ENCODE measurements at places on chromosomes 11 and 22.
A peak's percentile ranks its signal among the peaks of the same experiment; 100 is the strongest.

DNA sequence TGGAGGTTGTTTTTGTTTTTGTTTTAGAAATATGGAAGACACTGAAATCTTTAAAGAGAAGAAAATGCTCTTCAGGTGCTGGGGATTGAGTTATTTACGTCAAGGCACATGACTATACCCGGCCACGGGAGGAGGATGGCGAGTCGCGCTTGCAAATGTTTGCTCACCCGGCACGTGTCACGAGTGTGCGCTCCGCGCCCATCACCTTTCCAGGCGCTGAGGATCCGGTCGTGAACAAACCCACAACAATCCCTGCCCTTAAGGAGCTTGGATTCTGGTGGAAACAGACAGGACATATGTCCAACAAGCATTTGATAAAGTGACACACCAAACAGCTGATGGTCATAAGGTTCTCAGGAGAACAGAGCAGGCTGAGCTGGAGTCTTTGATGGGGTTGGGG lies 715.5 kb downstream of the BRD1 start:
- DNase-seq: no peak

DNA sequence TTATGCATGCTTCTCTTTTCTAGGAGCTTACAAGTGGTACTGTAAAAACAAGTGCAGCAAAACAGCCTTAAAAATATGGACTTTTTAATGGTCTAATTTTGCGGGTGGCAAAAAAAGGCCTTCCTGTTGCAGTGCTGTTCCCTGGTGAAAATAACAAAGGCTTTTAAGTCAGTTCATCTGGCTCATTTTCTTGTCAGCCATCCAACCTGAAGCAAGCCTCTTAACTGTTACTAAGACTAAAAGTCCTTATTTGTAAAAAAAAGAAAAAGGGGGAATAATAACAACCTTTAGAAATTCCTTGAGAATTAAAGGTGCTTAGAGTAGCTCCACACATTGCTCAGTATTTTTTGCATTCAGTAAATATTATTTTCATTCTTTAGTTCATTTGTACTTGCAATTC lies 200.5 kb upstream of the CHORDC1 start:
- DNase-seq: no peak

DNA sequence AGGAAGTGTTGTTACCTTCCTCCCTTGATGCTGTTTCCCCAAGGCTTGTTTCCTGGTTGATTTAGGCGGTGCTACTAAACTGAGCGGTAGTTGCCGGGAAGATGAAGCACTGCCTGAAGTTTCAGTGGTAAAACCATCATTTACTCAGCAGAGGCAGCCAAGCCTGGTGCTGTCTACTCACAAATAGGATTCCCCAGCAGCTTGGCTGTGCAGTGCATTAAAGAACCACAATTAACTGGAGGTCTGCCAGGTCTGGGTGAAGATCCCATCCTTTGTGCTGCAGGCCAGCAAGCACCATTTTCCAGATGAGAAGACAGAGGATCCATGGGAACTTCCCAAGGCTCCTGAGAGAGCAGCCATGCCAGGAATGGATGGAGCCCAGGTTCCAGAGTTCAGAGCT lies 231.9 kb upstream of the E2F8 start:
- DNase-seq: no peak

DNA sequence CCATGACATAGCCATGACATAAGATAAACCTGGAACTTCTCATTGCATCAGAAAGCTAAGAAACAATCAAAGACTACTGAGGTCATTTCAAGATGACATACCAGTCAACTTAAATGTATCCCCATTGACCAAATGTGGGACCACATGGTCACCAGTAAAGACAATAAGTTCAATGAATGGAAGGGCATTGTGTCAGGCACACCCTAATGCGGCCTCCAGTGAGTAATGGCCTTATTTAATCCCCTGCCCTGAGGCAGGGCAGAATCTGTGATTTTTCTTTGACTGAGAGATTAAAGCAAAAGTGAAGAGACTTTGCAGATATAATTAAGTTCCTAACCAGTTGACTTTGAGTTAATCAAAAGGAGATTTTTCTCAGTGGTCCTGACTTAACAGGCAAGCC lies 17.3 kb upstream of the SYT8 start:
- no peak for DNase-seq

GRCh38 chr11:5553343-5553742 lies 5.0 kb upstream of the OR52H1 start:
- no peak for DNase-seq

DNA sequence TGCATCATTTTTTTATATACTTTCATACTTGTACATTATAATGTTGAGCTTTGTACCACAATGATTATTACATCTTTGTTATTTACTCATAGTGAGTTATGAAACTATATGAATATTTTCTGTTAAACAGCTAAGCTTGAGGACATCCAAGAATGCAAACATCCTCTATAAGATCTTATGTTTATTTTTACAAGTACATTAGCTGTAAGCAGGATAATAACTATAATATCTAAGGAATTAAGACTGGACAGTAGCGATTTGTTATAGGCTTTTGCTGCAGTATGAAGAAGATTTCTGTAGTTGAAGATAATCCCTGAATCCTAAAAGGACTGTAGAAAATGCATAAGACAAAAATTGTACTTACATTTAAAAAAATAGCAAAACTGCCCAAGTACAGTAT lies 176.0 kb downstream of the METTL15 start:
- no peak for DNase-seq

- no peak for DNase-seq
Observed at GRCh38 chr11:46383974-46384701, 2.7 kb downstream of the MDK start.

GRCh38 chr11:67613960-67614715 lies 7.4 kb downstream of the NDUFV1 start:
- peak; percentile 85 for DNase-seq

DNA sequence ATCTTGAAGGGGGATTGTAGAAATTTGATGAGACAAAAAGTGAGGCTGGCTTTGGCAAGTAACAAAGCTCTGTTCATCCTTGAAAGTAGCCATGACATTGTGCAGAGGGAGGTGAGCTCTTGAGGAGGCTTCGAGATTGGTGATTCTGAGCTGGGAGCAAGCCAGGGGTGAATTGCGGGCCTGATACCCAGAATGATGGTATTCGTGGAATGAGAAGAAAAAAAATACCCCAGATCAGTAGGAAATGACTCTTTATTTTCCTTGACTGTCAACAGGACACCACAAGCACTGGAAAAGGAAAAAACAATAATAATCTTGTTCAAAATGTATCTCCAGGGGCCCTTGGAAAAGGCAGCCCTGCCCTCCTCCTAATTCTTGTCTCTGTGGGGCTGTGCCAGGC lies 62.7 kb downstream of the TSPAN18 start:
- no peak for DNase-seq

GRCh38 chr11:110599207-110599606 lies 113.0 kb downstream of the ARHGAP20 start:
- DNase-seq: no peak

- DNase-seq: no peak
Observed at GRCh38 chr22:19840955-19841640, 13.6 kb downstream of the GNB1L start.

GRCh38 chr22:23796461-23796860 lies 9.7 kb downstream of the SMARCB1 start:
- no peak for DNase-seq

GRCh38 chr11:132943706-132944568 lies 588.4 kb downstream of the OPCML start:
- DNase-seq: no peak

- no peak for DNase-seq
Observed at GRCh38 chr11:1307163-1307870, 2.1 kb downstream of the TOLLIP start.

DNA sequence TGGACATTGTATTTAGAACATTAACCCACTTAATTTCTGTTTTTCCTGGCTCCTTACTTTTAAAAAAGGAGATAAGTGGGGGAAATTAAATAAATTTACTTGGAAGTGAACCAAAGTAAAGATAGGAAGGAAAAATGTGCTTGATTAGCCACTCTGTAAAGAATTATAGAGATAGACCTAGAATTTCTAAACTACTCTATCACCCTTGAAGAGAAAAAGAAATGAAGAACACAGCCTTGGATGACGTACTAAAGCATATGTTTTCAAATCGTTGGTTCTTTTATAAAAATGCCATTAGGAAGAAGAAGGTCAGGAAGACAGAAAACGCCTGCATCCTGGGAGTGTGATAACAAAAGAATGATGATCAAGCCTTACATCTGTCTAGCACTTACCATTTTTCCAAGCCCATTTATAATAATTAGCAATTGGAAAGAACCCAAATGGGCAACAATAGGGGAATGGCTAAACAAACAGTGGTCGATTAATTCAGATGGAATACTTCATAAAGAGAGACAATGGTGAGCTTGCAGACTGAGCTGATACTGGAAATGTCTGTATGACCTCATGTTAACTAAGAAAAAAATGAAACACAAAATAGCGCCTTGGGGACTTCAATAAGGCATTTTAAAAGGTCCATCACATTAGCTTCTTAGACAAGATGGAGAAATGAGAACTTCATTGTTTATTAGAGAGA lies 81.0 kb upstream of the LRRC55 start:
- no peak for DNase-seq

DNA sequence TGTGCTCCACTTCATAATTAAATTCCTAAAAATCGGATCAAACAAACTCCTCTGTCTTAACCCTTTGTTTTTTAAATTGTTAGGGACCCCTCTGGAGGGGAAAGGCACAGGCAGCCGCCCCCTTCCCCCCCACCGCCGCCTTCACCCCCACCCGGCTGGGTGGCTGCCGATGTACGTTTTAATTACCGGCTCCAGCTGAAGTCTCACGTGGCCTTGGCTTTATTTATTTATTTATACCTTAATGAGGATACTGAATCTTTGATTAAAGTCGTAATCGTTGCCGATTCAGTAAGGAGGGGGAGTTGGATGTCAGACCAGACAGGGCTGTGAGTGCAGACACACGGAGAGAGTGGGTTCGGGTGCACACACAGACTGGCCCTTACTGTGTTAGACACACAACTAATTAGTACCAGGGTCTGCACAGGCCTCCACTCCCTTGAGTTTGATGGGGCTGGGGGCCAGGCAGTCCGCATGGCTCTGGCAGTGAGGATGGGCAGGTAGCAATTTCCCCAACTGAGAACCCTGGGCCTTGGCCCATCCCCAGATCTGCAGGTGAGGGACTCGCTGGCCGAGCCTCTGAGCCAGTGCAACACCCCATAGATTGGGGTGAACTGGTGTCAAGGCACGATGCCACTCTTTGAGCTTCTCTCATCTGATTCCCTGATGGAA lies 51.3 kb upstream of the NNMT start:
- no peak for DNase-seq

- no peak for DNase-seq
Observed at GRCh38 chr11:45000918-45001317, 50.2 kb upstream of the TP53I11 start.

DNA sequence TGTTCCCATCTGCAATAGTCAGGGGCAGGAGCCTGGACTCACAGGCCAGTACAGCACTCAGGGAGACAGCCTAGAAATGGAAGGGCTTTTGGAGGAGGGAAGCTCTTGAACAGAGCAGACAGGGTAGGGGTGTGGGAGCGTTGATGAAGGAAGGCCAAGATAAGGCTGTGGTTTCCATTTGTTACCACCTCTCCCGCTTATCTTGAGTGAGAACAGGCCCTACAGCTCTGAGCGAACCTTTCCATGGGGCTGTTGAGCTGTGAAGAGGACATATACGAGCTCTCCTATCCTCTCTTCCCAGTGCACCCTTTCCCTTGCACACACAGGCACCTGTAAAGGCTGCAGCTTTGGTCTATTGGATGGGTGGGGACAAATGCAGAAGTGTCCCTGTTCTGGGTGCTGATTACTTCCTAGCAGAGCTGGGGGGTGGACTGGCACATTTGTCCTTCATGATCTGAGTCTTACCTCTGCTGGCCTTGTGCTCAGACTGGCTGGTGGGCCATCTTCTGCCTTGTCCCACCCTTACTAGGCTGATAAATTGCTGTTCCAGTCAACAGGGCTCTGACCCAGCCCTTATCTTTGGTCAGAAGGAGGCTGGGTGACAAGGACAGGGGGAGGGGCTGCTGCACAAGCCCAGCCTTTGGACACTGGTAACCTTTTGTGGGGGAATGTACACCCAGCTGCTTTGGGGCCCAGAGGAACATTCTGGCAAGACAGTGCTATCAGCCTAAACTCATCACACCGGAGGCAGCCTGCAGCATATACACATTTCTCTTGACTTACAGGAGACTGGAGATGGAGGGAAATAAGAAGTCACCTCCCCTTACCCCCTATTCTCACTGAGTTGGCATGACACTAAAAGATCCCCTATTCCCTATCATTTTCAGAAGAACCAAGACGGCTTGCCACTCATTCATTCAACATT lies 80.1 kb upstream of the NNMT start:
- no peak for DNase-seq

DNA sequence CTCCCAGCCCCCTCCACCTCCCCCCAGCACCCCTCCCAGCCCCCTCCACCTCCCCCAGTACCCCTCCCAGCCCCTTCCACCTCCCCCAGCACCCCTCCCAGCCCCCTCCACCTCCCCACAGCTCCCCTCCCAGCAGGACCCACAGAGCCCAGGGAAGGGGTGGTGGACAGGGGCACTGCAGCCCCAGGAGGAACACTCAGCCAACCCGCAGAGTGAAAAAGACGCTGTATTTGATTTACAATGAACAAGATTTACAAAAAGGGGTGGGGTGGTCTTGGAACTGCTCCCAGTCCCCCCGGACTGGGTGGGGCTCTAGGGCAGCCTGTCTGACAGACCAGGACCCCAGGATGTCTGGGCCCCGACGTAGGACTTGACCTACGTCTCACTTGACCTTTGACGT lies 4.6 kb upstream of the MAPK11 start:
- no peak for DNase-seq

GRCh38 chr11:72225411-72225951 lies 914 bp downstream of the INPPL1 start:
- peak; percentile 39 for DNase-seq

GRCh38 chr22:28411125-28411524 lies 268.5 kb downstream of the TTC28 start:
- no peak for DNase-seq

GRCh38 chr11:20501252-20501651 lies 98.2 kb upstream of the SLC6A5 start:
- no peak for DNase-seq

DNA sequence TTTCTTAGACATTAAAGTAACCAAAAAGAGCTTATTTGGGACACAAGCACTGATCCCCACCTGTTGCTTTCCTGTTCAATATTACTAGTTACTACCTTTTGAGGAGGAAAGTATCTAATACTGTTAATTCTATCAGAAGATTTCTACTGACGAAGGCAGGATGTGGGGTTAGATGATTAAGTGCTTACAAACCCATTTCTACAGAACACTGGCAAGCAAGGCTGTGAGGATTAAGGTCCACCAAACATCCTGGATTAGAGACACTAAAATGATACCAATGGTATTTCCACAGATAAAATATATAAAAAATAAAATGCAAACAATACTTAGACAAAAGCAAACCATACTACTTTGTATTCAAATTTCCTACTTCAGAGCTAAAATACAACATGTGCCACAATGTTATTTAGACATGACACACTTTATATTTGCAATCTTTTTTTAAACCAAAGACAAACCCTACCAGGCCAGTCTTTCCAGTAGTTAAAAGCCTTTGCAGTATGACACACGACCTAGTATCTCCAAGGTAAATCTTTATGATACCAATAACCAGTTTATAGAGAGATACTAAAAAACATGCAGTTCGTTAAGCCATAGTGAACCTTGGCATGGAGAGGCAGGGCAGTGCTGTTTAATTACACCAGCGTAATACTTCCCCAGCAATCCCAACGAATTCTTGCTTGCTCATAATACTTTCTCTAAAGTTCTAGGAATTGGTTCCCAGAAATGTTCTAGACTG lies 71.2 kb upstream of the TP53AIP1 start:
- no peak for DNase-seq

- no peak for DNase-seq
Observed at GRCh38 chr11:122375687-122376399, 259.8 kb upstream of the BLID start.

GRCh38 chr22:19002684-19003038 lies 66.6 kb upstream of the PRODH start:
- no peak for DNase-seq

- DNase-seq: no peak
Observed at GRCh38 chr11:13784855-13785254, 116.4 kb downstream of the FAR1 start.

Measured in CD4-positive, alpha-beta T cell treated with Interleukin-17A for 4 hours (primary cell).